ENCODE measurements at places on chromosomes 6 and 20.

DNA sequence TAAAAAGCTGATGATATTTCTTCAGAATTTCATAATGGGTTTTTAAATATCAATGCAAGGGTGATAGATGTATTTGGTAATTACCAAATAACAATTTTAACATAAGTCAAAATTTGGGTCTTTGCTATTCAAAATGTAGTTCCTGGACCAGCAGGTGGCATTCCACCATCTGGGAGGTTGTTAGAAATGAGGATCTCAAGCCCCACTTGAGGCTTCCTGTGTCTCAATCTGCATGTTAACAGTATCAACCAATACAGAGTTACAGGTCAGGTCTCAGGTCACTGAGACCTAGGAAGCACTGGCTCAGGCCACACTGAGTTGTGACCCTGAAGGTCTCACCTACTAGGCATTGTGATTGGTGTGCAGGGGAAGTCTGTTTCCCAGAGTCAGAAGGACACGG is 57.2 kb upstream of the MTRF1L start:
- no peak for DNase-seq

GRCh38 chr6:36662380-36662779 is 16.1 kb upstream of the CDKN1A start:
- no peak for DNase-seq

- DNase-seq: no peak
These were observed 632.1 kb upstream of the ID4 start for GRCh38 chr6:19205076-19205475.

- no peak for DNase-seq
These were observed 40.0 kb downstream of the NOL4L start for GRCh38 chr20:32544893-32545840.

DNA sequence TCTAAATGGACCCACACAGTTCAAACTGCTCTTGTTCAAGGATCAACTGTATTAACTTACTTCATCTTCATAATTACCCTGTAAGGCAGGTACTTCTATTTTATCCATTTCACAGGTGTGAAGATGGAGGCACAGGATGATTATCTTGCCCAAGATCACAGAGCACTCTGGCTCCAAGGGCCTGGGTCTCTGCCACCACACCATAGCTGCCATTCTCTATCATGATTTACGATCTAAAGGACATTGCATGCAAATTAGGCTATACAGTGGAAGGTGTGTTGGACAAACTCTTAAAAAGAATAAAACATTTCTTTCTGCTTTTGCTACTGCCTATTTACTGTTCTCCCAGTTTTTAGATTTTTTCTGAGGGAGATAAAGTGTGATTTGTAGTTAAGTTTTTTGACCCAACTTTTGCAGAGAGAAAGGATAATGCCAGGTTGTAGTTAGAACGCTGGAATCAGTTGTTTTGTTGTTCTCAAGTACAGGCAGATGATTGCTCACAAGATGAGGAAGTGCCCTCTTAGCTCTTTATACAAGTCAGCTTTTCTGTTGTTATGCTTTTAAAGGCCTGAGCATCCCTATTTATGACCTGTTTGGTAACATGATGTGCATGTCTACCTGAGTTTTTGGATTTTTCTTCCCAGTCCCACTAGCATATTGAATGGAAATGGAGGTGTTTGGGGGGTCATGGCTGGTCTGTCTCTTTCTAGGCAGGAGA is 247.9 kb downstream of the ZFAND3 start:
- no peak for DNase-seq

DNA sequence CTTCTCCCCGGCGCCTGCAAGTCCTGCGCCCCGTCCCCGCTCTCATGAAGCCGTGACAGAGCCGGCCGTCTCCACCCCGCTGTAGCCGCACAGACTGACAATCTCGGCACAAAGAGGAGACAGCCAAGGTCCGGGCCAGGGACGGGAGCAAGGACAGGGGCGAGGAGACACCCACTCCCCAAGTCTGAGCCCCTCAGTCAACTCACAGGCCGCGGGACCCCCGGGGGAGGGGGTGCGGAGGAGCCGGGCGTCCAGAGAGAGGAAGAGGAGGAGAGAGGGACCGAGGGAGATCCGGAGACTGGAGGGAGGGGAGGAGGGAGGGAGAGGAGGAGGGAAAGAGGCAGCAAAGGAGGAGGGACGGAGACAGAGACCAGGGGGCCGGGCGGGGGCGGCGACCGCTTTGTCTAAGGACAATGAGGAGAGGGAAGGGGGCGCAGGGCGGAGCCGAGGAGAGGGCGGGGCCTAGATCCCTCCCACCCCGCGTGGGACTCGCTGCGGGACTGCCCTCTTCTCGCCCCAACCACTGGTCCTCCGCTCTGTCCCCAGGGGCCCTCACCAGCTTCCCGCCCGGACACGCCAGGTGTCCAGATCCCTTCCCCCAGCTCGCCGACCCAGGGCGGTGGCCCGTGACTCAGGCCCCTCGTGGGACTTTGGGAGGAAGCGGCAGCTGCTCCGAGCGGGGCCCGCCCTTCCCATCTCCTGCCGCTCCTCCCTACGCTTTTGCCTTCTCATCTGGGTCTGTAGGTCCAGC is 638 bp upstream of the PPP1R18 start:
- DNase-seq: peak; percentile 90

DNA sequence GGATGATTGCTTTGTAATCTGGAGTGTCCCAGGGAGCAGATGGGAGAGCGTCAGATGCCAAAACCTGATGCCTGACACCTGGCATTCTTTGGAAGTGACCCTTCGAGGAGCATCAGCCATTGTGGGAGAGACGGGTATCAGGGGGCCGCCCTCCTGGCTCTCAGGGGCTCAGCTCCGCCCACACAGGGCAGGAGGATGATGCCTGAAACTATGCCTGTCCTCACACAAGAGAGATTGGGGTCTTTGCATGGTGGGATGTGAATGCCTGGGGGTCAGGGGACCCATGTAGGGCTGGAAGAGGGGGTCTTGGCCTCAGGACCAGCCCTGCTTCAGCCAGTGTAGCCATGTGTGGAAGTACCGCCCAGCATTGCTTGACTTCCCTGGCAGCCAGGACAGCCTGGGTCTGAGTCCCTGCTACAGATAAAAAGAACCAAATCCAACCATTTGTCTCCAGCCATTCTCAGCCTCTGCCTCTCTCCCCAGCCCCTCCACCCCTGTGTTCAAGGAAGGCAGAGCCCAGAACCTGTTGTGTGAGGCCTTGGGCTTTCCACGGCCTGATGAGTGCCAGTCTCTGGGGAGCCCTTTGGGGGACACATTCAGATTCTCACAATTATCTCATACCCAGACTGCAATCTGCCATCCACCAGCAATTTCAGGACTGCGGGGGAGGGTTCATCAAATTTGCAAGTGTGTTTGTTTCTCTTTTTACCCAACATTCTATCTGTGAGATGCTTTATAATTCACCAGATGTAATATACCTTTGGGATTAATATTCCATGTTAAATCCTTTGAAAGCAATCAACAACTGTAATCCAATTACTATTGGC is 371.2 kb downstream of the PREX1 start:
- DNase-seq: no peak

DNA sequence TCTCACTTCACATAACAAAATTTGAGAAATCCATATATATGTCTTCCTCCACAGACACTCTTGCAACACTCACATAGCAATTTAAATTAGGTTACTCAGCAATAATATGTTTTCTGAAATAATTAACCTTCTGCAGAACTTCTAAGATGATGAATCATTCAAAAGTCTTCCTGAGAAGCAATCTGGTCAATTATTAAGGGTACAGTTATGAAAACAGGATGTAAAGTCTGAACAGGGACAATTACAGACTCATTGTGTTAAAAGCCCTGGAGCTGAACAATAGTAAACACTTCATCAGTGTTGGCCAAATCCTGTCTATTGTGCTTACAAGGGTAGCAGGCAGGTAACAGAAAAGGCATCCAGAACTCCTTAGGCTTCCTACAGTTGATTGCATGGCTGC is 75.4 kb downstream of the FILIP1 start:
- DNase-seq: no peak

GRCh38 chr20:48349656-48350055 is 478.1 kb downstream of the PREX1 start:
- no peak for DNase-seq

DNA sequence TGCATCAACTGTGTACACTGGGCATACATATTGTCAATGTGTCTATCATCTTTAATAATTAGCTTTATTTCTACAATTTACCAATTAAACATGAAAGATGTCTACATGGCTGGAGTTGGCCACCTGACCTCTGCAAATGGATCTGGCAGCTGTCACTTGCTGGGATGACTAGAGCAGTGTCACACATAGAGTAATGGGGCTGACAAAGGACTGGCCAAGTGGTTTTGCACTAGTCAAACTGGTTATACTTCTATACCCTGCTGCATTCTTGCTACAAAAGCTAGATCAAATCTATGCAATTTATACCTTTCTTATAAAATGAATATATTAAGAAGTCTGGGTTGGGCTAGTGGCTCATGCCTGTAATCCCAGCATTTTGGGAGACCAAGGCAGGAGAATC is 99.3 kb downstream of the SESN1 start:
- DNase-seq: no peak

GRCh38 chr20:52372169-52372568 is 180.6 kb upstream of the ZFP64 start:
- no peak for DNase-seq

DNA sequence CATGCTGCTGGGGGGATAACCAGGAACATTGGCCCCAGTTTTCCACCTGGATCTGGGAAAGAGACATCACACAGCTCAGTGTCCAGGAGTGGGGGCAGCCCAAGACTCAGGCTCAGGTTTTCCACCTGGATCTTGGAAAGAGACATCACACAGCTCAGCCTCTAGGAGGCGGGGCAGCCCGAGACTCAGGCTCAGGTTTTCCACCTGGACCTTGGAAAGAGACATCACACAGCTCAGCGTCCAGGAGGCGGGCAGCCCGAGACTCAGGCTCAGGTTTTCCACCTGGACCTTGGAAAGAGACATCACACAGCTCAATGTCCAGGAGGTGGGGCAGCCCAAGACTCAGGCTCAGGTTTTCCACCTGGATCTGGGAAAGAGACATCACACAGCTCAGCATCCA is 361.6 kb downstream of the THBS2 start:
- no peak for DNase-seq

DNA sequence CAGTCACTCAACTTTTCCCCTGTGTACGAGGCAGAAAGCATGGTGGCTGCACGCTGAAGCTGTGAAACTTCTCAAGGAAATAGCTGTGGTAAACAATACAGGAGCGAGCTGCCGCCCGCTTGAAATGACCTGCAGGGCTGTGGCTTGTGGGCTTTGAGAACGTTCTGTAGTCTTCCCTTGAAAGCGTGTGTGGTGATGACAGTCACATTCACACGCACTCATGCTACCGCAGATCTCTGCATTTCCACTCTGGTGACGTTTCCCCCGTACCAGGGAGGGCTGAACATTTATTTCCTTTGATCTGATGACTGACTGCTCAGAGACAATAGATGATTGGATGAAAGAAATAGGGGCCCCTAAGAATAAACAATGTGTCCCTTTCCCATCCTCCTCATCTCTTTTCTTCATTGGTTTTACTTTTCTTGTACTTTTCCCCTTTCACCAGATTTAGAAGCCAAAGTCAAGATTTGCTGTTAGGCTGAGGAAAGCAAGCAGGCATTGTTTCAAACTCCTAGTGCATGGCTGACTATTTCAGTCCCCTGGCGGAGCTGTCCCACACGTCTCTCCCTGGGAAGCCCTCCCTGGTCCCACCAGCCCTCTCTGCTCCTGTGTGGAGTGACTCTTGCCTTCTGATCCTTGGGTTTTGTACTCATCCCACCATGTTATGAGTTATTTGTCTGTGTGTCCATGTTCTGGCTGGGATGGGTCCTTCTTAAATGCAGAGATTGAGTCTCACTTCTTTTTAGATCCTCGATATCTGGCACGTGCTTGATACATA is 3.9 kb downstream of the SYTL3 start:
- peak; percentile 94 for DNase-seq

DNA sequence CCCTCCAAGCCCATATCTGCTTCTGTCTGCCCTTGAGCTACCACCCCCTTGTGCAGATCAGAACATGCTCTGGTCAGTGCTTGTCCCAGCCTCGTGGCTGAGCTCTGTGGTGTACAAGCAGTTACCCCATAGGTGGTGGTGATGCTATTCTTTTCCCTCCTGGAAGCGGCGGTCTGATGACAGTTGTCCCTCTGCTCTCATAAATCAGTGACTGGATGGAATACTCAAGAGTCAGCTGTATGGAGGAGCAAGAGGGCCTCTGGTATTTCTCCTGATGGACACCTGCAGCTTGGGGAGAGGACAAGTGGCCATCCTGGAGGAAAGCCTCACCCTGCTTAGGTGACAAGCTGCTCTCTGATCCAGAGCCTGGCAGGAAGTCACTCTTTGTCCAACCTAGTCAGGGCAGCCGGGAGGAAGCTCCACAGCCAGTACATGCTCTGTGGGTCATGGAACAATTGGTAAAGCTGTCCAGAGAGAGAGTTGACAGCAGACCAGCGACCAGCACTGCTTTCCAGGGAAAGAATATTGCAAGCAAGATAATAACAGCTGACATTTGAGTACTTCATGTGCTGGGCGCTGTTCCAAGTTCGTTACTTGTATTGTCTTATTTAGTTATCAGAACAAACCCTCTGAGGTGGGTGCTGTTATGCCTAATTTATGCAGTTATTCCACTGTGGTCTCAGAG is 47.1 kb downstream of the SCAND1 start:
- DNase-seq: no peak

- no peak for DNase-seq
These were observed 108.2 kb upstream of the GMDS start for GRCh38 chr6:2353412-2354137.

GRCh38 chr6:13667655-13668054 is 44.0 kb downstream of the RANBP9 start:
- DNase-seq: no peak

- no peak for DNase-seq
These were observed 60.2 kb downstream of the MRAP2 start for GRCh38 chr6:84093441-84094435.

GRCh38 chr20:46364670-46365486 is 41.5 kb downstream of the ELMO2 start:
- no peak for DNase-seq

GRCh38 chr6:155079985-155080452 is 84.9 kb downstream of the TIAM2 start:
- DNase-seq: no peak

DNA sequence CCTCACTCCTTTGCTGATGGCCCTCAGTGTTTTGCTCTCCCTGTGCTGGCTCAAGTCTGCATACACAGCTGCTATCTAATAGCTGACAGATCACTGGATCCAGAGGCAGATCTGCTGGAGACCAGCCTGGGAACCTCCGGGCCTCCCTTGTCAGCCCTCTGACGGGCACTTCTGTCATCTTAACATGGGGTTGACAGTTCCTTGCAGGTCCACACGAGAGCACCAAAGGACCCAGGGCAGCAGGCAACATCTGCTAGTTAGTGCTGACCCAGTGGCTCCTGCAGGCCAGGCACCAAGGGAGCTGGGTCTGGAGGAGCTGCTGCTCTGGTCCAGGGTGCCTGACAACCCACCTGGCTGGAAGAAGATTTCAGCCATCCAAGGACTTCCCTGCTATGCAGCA is 208.1 kb downstream of the UST start:
- DNase-seq: no peak
